ENCODE measurements at places on chromosomes 16 and 17. TPM values are rescaled to one million over a fixed set of nuclear protein-coding genes. Genes with fewer than 3 reads are reported as not detected.

The NGFR gene
- polyA plus RNA-seq, result 0.14 TPM

The SHBG gene
- polyA plus RNA-seq, result 0.45 TPM

The HOXB5 gene
- 17.2 TPM for polyA plus RNA-seq

The CDRT15 gene
- polyA plus RNA-seq, result not detected

The SEC14L5 gene
- 0.05 TPM for polyA plus RNA-seq

DNA sequence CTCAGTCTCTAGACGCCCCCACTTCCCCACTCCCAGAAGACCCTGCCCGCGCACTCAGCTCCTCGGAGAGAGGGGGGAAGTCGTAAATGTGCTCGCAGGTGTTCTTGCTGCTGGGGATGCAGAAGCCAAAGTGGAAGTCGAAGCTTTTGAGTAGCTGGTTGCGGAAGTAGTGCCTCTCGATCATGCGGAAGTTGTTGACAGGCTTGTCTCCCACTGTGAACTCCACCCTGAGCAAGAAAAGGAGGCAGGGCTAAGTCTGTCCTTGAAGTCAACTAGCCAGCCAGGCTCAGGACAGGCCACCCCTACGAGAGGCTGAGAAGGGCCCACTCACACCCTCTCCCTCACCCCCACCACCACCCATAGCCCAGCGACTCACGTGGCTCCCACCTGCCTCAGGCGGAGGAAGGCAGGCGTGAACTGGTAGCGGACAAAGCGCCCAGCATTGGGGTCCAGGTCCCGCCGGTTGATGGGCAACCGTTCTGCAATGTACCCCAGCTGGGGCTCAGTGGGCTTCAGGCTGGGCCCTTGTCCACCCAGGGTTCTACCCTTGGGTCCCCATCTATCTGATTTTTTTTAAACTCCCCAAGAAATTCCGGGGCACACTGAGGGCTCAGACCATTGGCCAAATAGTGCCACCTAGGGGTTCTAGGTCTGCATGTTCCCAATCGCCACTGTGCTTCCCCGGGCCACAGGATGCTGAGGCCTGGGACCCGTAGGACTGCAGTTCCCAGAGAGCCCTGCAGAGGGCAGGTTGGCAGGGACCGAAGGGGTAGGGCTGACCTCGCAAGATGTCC is 4.6 kb downstream of the UNC119 start:
- peak; percentile 69 for DNase-seq

DNA sequence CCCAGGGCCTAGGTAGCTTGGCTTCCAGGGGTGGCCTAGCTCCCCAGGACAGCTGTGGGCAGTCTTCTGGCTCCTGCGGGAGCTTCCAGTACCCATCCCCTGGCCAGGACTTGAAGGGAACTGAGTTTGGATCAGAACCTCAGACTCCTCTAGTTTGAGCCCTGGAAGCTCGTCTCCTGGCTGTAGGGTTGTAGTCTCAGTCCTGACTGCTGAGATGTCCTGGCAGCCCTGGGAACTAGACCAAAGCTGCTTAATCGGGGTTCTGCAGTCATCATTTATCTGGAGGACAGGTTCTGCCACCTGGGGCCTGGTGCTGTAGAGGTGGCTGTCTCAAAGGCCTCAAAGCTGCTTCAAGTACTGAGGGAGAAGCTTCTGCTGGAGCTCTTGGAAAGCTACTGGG is 163.7 kb downstream of the WSCD1 start:
- DNase-seq, result no peak

GRCh38 chr17:2749784-2750181 is 331 bp upstream of the CCDC92B start:
- DNase-seq, result peak; percentile 65

- peak; percentile 91 for DNase-seq
Observed at GRCh38 chr17:7561589-7562207, at the start of gene SENP3. Gene SENP3 (plus strand): TSS chr17:7561919. CDS start chr17:7563077, 1,158 bp downstream.

GRCh38 chr17:81312624-81313325 is 17.7 kb upstream of the SLC38A10 start:
- no peak for DNase-seq

DNA sequence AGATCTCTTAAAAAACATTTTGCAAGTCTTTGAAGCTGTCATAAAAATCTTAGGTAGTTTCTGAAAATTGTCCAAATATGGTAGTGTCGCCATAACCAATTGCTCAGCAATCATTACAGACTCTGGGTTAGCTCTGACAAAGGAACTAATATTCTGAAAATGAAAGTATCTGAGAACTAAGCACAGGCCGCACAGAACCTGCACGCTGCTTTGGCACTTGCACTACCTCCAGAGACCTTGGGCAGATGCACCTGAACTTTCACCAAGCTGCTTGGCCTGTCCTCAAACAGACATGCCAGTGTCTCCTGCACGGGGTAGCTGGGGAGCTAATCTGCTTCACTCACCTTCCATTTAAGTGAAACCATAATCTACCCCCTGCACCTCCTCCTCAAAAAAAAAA is 317.0 kb downstream of the MAF start:
- no peak for DNase-seq

- no peak for DNase-seq
Observed at GRCh38 chr17:16438173-16438556, 22.8 kb downstream of the TRPV2 start.

- DNase-seq, result no peak
Observed at GRCh38 chr17:65633988-65634387, 72.5 kb upstream of the AXIN2 start.

- DNase-seq, result no peak
Observed at GRCh38 chr17:9824797-9825338, 856 bp upstream of the GLP2R start.

Measured in fibroblast of lung (primary cell).